Non-pigmented ciliary epithelial cell (primary cell): ENCODE measurements at places on chromosomes 4 and X.

DNA sequence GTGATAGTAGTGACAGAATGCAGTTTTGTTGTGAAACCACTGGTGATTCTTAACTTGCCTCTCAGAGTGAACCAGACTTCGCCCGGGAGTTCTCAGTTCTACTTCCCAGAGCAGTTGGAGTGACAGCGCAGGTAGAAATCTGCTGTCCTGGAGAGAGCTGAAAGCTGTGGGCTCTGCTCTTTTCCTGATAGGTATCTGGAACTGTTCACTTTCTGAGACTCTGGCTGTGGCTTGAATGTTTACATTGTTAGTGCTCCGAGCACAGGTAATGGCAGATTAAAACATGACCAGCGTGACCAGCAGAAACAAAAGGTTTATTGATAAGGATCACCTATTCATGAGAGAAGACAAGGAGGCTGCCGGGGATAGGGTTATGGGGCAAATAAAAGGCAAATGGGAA is 360.7 kb downstream of the BMPR1B start:
- no peak for DNase-seq

- no peak for DNase-seq
These were observed 22.8 kb upstream of the NAT8L start for GRCh38 chr4:2036327-2036726.

GRCh38 chr4:40196724-40197281 is at the start of gene RHOH:
Gene RHOH (plus strand): TSS chr4:40197031. CDS start chr4:40243387, 46,356 bp downstream.
- no peak for DNase-seq

- peak; percentile 26 for DNase-seq
These were observed 36.7 kb upstream of the FBXW7 start for GRCh38 chr4:152572417-152573086.

GRCh38 chr4:140049849-140050637 is 103.9 kb downstream of the MAML3 start:
- DNase-seq, result no peak

- peak; percentile 76 for DNase-seq
These were observed 158.7 kb downstream of the SPRY1 start for GRCh38 chr4:123555233-123555806.

DNA sequence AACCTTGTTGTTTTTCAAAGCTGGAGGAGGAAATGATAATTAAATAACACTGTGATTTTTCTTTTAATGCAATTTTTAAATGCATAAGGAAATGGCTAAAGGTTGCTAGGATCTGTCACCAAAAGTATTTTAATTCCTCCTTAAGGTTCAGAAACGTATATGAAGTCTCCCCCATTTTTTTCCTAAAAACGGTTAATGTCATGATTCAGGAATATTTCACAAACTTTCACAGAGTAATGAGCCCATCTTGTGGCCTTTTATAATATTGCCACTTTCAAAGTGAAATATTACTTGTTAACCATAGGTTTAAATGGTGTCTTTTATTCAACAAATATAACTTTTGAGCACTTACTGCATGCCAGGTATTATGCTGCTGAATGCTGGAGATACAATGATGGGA is 99.5 kb upstream of the USP38 start:
- DNase-seq, result no peak
